Cardiac muscle cell (in vitro differentiated cells and primary cell): ENCODE measurements at places on chromosomes 5 and 9. TPM values are rescaled to one million over a fixed set of nuclear protein-coding genes. Genes with fewer than 3 reads are reported as not detected.

Gene SLC46A2
- polyA plus RNA-seq, result 0.10 TPM in 1 of 2 replicates, not detected in the other

- no peak for DNase-seq
These were observed 1022.3 kb downstream of the EFNA5 start for GRCh38 chr5:106648401-106648800.

DNA sequence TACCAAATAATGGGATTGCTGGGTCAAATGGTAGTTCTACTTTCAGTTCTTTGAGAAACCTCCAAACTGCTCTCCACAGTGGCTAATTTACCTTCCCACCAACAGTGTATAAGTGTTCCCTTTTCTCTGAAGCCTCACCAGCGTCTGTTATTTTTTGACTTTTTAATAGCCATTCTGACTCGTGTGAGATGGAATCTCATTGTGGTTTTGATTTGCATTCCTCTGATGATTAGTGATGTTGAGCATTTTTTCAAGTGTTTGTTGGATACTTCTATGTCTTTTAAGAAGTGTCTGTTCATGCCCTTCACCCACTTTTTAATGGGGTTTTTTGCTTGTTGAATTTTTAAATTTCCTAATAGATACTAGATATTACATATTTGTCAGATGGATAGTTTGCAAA lies 28.4 kb upstream of the SUSD1 start:
- DNase-seq, result no peak

DNA sequence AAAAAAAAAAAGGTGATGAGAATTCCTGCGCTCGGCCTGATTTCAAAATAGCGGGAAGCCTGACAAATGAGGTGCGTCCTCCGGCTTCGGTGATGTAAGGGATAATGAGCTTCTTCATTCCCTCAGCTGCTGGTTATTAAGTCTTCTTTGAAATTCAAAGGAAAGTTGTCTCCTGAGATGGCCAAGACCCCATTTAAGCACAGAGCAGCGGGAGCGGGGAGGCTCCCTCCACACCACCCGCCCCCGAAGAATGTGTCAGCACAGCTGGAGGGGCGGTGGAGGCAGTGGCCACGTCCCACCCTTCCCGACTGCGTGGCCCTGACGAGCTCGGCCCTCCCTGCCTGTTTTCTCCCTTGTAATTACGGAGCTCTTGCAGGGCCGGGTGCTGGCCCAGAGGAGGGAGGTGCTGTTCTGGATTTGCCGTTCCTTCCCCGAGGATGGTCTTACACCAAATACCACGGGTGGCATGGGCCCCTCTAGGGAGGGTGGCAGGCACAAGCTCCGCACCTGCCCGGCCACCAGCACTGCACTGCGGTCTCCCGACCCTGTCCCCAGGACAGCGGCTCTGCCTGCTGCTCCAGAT lies 31.0 kb downstream of the SLC9A3 start:
- DNase-seq, result peak; percentile 23

- no peak for DNase-seq
These were observed 1.2 kb upstream of the SIL1 start for GRCh38 chr5:139199321-139199720.

DNA sequence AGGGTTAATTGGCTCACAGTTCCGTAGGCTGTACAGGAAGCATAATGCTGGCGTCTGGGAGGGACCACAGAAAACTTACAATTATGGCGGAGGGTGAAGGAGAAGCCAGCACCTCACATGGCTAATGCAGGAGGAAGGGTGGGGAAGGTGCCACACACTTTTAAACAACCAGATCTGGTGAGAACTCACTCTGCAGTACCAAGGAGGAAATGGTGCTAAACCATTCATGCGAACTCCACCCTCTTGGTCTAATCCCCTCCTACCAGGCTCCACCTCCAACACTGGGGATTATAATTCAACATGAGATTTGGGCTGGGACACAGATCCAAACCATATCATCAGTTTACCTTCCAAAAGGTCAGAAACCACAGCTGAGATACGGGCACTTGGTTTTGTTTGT lies 122.9 kb downstream of the PDZD2 start:
- DNase-seq, result no peak

DNA sequence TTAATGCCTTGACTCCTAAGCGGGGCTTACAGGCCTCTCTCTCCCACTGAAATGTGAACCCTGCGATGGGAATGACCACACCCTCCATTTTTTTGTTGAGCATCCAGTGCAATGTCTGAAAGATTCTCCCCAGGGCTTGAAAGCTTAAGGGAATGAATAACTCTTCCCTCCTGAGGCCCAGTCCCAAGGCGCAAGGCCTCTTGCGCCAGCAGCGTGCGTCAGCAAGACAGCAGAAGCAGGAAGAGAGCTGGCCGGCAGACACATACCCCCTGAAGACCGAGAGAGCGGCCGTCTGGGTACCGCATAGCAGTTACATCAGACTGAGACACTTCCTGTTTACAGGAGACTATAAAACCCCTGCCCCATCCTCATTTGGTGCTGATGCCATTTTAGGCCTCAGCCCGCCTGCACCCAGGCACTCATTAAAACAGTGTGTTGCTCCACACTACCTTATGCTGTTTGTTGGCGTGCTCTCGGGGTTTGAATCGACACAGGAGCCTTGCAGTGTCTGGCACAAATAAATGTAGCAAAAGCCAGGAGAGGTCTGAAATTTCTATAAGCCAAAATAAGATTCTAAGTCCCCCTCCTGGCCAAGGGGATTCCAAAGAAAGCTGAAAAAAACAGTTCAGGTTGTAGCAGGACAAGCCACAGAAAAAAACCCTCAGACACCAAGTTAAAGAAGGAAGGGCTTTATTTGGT lies 62.3 kb downstream of the GDNF start:
- DNase-seq, result peak; percentile 48

Gene RETREG1
- 39.2 and 46.9 TPM in 2 replicates for polyA plus RNA-seq

Gene SLC4A9
- 0.06 TPM in 1 of 2 replicates, not detected in the other for polyA plus RNA-seq

DNA sequence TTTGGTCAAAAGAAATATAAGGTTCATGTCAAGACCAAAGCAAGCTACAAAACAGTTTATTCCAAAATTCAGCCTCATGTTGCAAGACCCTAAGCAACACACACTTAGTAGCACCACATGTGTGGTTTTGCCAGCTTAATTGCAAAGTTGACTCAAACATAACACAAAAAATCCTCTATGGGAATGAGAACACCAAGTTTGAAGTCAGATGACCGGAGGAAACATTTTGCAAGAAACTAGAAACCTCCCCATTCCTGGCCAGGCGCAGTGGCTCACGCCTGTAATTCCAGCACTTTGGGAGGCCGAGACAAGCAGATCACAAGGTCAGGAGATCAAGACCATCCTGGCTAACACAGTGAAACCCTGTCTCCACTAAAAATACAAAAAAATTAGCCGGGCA lies 261.8 kb downstream of the EBF1 start:
- no peak for DNase-seq

- DNase-seq, result no peak
These were observed 22.6 kb upstream of the CTNNAL1 start for GRCh38 chr9:109035684-109036423.

Gene GDA
- polyA plus RNA-seq, result 0.46 and 0.59 TPM in 2 replicates

Gene C9
- not detected in 2 replicates for polyA plus RNA-seq

DNA sequence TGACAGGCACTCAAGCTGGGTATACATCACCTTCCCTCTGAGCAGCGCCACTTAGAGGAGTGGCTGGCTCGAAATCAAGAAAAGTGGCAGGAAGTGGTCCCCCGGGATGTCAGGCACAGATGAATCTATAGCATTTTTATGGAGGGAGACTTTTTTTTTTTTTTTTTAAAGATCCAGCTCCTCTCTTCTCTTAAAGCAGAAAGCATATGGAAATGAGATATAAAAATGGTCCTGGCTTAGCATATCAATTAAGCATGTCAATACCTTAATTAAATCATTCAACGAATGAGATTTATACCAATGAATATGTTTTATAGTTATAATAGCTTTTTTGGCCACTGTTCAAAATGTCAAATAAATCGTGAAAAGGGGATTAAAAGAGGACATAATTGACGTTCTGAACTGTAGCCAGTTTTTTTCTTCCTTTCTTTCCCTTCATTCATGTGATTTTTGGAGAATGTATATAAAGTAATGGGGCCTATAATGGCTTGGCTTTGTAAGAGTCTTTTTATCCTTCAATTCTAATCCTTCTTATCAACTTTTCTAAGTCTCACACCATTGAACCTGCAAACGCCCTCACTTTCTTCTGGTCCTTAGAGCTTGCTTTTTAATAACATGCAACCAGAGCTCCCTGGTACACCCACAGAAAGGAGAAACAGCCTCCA lies 319.2 kb upstream of the PANK3 start:
- DNase-seq, result no peak

- DNase-seq, result peak; percentile 69
These were observed 91.4 kb upstream of the RANBP6 start for GRCh38 chr9:6106711-6107339.

GRCh38 chr5:142621227-142621626 lies 64.7 kb downstream of the FGF1 start:
- no peak for DNase-seq

- no peak for DNase-seq
These were observed 62.9 kb downstream of the NEURL1B start for GRCh38 chr5:172703952-172704351.

Gene ANKRD34B
- polyA plus RNA-seq, result 0.05 TPM in 1 of 2 replicates, not detected in the other

GRCh38 chr5:142193114-142193428 lies 84.5 kb downstream of the NDFIP1 start:
- no peak for DNase-seq
